GF-D8 (cell line): ENCODE measurements at places on chromosomes 2 and 18.

GRCh38 chr18:79876497-79876896 is 75.0 kb downstream of the SLC66A2 start:
- DNase-seq = no peak

GRCh38 chr18:49845629-49846360 is 32.5 kb upstream of the ACAA2 start:
- DNase-seq = no peak

GRCh38 chr2:174618179-174618578 is 20.6 kb upstream of the WIPF1 start:
- DNase-seq = no peak

DNA sequence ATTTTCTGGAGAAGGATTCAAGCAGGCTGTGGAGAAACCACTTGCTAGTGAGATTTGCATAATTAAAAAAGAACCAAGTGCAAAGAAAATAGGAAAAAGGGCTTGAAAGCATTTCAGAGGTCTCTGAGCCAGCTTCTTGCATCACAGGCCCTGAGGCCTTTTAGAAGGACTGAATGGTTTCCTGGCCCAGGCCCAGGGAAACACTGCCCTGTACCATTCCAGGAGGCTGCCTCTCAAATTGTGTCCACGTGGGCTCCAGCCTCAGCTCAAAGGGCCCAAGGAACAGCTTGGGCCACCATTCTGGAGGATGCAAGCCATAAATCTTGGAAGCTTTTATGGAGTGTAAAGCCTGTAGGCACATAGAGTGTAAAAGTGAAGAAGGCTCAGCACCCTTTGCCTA is 523.3 kb upstream of the VRK2 start:
- DNase-seq = no peak

DNA sequence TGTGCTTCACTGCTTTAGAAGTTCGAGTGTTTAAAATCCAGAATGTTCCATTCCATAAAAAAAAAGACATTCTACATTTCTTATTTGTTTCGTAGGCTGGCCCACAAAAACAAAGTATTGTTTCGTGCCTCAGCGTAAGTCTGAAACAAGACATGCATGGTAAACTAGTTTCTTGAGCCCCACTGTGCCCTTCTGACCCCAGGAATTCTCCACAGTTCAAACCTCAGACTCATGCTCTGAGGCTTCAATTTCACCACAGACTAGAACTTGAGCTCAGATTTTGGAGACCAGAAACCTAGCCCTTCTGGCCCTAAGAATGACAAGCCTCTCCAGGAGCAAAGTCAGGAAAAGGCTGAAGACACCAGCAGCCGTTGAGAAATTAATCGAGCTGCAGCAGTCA is 151.5 kb downstream of the SLC8A1 start:
- DNase-seq = no peak

- no peak for DNase-seq
Measured at GRCh38 chr18:55351980-55352714, 235.8 kb downstream of the TCF4 start.

DNA sequence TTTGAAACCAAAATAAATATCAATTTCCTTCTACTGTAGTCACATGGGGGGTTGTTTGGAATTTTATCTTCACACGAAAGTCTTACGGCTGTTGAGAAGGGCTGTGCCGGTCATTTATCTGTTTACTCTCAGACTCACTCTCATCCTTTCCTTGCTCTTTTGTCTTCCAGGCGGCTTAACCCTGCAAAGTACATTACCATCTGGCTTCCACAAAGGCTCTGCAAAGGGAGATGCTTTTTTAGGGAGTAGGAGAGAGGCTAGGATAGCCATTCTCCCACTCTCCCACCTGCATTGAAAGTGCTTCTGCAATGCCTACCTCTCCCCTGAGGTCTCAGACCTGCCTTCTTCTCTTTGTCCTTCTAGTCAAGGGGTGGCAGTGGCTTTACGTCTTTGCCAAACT is 247.6 kb downstream of the MEIS1 start:
- no peak for DNase-seq

GRCh38 chr2:133837441-133838094 is 269.3 kb upstream of the NCKAP5 start:
- no peak for DNase-seq

- no peak for DNase-seq
Measured at GRCh38 chr2:144796936-144797335, 277.0 kb upstream of the ZEB2 start.

DNA sequence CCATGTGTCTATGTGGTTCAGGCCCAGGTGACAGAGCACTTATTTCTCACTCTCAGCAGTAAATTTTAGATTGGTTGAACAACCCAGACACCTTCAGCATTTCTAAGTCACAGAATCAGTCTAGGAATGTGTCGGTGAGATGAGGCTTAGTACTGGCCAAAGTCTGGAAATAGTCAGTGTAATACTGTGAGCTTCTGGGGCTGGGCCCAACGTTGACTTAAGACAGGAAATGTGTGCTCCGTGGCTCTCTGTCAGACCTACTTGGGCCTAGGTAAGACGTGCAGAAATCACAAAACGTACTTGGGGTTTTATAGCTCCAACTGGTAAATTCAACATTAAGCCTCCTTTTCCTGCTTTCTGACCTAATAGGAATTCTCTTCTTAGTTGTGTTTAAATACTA is 160.3 kb upstream of the COL3A1 start:
- DNase-seq = no peak

DNA sequence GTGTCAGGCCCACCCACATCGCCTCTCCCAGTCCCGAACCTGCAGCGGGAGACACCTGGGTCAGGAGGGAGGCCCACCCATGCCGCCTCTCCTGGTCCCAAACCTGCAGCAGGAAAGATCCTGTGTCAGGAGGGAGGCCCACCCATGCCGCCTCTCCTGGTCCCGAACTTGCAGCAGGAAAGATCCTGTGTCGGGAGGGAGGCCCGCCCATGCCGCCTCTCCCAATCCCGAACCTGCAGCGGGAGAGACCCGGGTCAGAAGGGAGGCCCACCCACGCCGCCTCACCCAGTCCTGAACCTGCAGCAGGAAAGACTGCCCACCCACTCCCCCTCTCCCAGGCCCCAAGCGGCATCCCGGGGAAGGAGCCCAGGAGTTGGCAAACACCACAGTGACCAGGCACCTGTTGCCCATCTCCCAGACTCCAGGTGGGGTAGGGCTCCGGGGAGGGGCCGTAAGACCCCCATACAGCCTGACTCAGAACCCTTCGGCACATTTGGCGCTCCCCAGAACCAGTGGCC is 7.8 kb downstream of the SLC66A2 start:
- DNase-seq = no peak

DNA sequence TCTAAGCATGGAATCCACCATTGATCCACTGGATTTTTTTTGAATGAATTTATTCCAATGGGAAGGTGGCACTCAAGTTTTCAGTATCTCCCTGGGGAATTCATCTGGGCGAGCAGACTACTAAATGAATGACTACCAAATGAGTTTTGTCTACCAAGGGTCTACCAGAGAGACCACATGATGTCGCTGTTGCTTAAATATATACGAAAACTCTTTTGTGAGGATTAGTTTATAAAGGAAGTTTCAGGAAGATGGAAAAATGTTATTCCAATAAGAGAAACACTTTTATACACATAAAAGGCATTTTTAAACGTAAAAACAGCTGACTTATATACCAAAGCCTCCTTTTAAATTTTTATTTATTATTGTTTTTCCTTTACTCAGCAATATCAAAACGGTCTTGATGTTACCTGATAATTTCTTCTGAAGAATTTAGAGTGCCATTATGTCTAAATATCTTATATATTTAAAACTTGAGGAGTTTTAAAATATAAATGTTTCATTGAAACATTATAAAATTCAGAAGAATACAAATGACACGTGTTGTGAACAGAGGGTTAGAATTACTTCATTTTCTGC is 139.7 kb downstream of the HRH4 start:
- DNase-seq = no peak

GRCh38 chr18:5998166-5998881 is 103.0 kb upstream of the TMEM200C start:
- DNase-seq = no peak

DNA sequence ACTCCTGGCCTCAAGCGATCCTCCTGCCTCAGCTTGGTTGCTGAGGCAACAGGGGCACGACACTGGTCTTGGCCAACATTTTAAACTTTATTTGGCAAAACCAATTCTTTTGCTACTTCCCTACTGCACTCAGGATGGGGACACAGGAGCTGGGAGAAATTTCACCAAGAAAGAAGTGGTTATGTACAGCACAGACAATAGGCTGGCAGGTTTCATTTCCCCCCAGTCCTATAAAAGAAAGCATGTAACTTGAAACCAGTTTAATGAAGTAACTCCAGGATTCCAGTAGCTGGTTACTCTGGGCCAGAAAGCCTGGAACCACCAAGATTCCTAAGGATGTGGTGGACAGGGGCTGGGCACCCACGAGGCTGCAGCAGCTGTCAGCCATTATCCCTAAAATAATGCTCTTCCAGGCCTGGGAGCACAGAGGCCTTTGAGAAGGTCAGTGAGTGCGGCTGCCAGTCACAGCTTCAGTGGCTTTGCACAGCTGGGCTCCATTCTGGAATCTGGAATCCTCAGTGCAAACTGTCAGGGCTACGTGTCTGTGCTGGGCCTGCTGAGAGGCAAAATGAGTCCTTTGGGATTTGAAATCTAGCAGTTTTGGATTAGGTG is 142.3 kb upstream of the ITGA6 start:
- no peak for DNase-seq

GRCh38 chr18:12692206-12692605 is 10.3 kb downstream of the CEP76 start:
- no peak for DNase-seq

GRCh38 chr2:127104881-127105655 is 1.9 kb downstream of the BIN1 start:
- no peak for DNase-seq

- DNase-seq = no peak
Measured at GRCh38 chr2:155391613-155392130, 693.2 kb downstream of the KCNJ3 start.

- no peak for DNase-seq
Measured at GRCh38 chr18:50842846-50843245, 23.0 kb upstream of the MRO start.

DNA sequence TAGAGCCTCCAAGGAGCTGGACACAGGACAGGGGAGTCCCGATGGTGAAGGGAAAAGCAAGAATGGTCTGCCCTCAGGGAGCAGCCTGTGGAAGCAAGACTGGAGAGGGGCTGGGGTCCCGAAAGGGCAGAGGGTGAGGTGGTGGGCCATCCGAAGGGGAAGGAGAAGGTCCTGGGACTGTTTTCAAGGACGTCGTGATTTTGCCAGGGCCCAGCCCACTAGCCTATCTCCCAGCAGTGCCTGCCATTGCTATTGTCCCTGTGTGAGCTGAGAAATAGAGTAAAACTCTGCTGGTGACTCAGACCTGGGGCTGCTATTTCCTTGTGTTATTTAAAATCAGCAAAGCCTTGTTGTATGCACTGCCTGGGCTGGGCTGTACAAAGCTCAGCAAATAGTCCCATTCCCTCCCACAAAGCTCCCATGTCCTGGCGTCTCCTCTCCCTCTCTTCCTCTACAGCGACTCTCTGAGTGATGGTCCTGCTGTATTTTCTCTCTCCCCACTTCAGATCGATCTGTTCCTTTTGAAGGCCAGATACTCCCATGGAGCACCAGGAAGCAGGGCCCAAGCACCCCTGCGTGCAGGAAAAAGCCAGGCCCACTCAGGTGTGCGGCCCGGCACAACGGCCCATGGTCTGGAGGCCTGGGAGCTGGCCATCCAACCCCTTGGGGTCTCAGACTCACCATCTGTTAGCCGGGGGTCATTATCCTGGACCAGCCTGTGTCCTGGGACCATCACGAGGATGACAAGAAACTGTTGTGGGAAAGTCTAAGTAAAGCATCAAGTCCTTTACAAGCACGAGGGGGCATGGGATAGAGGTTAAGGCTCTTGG is 65.0 kb upstream of the OTOF start:
- DNase-seq = no peak

GRCh38 chr18:6792391-6792790 is 62.9 kb downstream of the ARHGAP28 start:
- no peak for DNase-seq

DNA sequence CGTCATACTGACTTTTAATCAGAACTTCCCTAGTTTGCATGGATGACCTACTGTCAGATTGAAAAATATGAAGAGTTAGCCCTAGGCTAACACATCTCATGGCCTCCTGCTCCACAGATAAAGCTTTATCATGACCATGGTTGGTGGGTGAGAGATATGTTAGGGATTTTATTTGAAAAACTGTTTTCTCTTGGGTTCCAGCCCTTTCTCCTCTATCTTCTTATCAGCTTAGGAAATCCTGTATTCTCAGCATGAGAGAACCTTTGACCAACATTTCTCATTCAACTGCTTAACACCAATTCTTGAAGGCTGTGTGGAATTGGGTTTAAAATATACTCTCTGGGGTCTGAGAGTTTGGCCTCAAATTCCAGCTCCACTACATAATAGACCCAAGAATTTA is 1407.0 kb upstream of the CELF4 start:
- no peak for DNase-seq

DNA sequence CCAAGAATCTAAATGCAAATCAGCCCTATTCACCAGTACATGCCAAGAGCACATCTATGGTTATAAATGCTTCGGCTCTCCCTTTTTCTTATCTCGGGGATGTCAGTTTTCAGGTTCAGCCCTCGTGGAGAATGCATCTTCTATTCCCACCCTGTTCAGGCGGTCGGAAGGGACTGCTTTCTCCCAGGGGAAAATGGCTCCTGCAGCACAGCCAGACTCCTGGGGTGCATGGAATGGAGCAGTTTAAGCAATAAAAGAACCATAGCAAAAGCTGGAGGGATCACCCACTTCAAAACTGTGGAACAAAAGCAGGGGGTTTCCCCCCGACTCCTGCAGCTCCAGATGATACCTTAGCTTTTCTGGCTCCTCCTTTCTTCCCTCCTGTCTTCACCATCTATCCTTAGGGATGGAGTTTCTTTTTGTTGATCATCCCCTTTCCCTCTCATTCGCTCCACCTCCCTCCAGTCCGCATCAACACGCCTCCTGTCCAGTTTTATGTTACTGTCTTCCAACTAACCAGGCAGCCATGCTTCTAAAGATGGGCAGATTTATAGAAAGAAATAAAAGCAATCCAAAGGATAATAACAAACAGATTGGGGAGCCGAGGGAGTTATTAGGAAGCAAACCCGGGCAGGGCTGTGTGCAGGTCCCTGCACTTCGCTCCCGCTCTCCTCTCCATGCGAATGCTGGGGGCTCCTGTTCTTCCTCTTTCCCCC is 356.2 kb upstream of the SMIM21 start:
- DNase-seq = no peak

- DNase-seq = no peak
Measured at GRCh38 chr18:80229363-80229762, 18.0 kb downstream of the PARD6G start.

- DNase-seq = no peak
Measured at GRCh38 chr18:13538630-13539029, 187.7 kb downstream of the FAM210A start.
